ENCODE measurements at places on chromosomes 11 and 22. TPM values are rescaled to one million over a fixed set of nuclear protein-coding genes. Genes with fewer than 3 reads are reported as not detected.

Gene MS4A8
- not detected for total RNA-seq

Gene MPZL2
- not detected for total RNA-seq

Gene SOX10
- total RNA-seq: not detected

Gene MUC2
- not detected for total RNA-seq

Gene MUS81
- 44.6 TPM for total RNA-seq

Gene PKDREJ
- not detected for total RNA-seq

Gene MYEOV
- 3.3 TPM for total RNA-seq

Gene CREB3L1
- 37.0 TPM for total RNA-seq

Gene MUC5AC
- total RNA-seq: not detected

Gene TEX12
- total RNA-seq: not detected

Gene ST14
- total RNA-seq: 0.17 TPM

Gene OR52H1
- total RNA-seq: not detected

Gene OR5W2
- not detected for total RNA-seq

Gene INPP5J
- total RNA-seq: 1.9 TPM

Gene SYT13
- not detected for total RNA-seq

All from bronchus fibroblast of lung (primary cell).